ENCODE measurements at places on chromosomes 6 and 20. TPM values are rescaled to one million over a fixed set of nuclear protein-coding genes. Genes with fewer than 3 reads are reported as not detected.

GRCh38 chr6:105488516-105489215 is 85.8 kb upstream of the PREP start:
- no peak for DNase-seq

GRCh38 chr6:132084811-132085509 is 133.8 kb upstream of the CCN2 start:
- DNase-seq, result no peak

GRCh38 chr6:12333128-12333527 is 43.0 kb downstream of the EDN1 start:
- DNase-seq, result no peak

DNA sequence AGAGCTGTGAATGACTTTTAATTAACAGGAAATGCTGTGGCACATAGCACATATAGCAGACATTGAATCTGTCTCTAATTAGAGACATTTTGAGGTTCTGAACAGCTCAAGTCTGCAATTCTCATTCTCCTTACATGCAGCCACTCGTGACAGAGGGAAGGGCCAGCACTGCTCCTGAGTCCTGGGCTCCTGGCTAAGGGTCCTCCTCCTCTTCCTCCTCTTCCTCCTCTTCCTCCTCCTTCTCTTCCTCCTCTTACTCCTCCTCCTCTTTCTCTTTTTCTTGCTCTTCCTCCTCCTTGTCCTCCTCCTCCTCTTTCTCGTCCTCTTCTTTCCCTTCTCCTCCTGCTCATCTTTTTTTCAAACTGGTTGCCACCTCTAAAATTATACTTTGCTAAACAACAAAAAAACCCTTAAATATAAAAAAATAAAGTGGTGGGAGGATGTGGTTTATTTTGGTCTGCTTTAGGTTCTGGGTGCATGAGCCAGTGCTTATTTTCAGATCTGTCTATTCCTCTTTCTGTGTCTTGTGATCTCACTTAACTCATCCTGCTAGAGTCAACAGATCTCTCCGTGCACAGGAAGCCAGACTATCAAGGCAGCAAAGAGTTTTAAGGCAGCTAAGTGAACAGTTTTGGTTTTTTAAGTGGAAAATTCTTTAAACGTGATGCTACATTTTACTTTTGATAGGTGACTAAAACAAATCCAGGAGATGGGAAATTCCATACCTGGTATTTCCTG is 159.3 kb downstream of the CD83 start:
- DNase-seq, result no peak

GRCh38 chr20:45450097-45450818 is 19.3 kb upstream of the WFDC2 start:
- no peak for DNase-seq

TAAR1 gene
- total RNA-seq, result not detected

Data from T-helper 17 cell (primary cell).